ENCODE measurements at places on chromosomes 7 and 10.

GRCh38 chr10:91536111-91536510 lies 96.8 kb downstream of the PPP1R3C start:
- DNase-seq, result no peak

DNA sequence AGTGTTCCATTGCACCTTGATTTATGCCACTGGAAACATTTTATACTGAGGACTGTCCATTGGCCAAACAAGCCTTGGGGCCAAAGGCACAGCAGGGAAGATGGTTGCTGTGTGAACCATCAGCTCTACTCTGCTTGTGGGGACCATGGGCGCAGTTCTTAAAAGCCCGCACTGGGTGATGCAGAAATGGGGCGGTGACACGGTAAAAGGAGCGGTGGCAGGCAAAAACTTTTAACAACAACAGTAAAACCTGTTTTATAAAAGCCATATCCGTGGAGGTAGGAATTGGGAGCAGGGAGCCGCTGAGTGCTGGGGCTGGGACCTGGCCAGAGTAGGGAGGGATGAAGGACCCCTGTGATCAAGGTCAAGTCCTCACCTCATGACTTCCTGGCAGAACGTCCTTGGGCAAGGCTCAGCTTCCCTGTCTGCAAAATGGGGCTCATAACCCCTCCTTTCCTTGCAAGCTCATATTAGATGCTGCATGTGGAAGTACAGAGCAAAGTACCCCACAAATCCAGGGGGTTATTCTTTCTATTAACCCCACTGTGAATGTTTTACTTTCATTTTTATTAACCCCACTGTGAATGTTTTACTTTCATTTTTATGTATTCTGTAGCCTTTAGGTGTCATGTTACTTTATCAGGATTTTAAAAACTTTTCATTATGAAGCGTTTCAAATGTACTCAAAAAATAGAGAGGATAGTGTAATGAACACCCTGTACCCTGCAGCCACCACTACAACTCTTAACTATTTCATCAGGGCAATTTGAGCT lies 78.3 kb downstream of the GRK5 start:
- no peak for DNase-seq

DNA sequence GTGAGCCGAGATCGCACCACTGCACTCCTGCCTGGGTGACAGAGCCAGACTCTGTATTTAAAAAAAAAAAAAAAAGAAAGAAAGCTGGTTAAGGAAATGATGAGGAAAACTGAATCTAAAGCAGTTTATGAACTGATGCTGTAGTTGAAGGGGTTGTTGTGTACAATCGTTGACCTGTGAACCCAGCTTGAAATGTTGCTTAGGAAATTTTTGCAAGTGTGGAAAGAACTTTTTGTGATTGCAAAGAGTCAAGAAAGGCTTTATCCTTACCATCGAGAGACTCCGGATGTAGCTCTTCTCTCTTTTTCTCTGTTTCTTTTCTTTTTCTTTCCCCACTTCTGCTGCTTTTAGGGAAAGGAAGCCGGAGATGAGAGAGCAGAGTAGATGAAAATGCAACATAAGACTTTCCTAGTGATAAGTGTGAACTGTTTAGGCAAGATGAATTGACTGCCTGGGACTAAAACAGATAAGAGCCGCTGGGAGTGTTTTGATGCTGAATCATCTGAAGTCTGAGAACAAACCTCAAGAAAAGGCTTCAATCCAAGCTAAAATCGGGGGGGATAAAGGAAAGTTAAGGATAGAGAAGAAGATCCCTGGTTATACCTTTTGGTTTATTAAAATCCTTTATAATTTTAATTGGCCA lies 69.0 kb downstream of the TAF3 start:
- DNase-seq, result no peak

- no peak for DNase-seq
Observed at GRCh38 chr7:3215624-3216585, 85.1 kb upstream of the SDK1 start.

GRCh38 chr7:55475855-55476803 lies 96.2 kb downstream of the VOPP1 start:
- no peak for DNase-seq

DNA sequence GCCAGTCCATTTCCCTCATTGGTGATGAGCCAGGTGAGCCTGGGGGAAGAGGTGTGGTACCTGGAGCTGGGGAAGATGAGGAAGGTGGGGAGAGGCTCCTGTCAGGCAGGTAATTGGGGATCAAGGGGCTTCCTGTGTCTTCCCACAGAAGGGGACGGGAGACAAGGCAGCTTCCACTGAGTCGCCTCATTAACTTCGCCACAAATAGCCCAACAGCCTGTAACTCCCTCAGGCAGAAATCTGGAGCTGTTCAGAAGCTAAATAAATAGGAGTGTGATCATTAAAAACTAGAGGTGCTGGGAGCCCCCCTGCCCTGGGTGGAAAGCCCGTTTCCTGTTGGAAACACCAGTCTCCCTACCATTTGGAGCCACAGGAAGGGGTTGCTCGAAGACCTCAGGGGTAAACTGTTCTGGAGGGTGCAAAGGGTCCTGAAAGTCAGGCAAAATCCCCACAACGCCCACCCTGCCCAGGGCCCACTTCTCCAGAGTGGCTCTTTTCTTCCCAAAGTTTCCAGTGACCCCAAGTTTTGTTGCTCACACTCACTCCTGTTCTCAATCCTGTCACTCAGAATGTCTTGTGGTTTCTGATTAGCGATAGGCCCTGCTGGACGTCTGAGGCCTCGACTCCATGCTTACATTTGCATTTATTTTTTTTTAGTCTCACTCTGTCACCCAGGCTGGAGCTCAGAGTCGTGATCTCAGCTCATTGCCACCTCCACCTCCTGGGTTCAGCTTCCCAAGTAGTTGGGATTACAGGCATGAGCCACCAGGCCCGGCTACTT lies 25.7 kb downstream of the UNC5B start:
- DNase-seq, result no peak

DNA sequence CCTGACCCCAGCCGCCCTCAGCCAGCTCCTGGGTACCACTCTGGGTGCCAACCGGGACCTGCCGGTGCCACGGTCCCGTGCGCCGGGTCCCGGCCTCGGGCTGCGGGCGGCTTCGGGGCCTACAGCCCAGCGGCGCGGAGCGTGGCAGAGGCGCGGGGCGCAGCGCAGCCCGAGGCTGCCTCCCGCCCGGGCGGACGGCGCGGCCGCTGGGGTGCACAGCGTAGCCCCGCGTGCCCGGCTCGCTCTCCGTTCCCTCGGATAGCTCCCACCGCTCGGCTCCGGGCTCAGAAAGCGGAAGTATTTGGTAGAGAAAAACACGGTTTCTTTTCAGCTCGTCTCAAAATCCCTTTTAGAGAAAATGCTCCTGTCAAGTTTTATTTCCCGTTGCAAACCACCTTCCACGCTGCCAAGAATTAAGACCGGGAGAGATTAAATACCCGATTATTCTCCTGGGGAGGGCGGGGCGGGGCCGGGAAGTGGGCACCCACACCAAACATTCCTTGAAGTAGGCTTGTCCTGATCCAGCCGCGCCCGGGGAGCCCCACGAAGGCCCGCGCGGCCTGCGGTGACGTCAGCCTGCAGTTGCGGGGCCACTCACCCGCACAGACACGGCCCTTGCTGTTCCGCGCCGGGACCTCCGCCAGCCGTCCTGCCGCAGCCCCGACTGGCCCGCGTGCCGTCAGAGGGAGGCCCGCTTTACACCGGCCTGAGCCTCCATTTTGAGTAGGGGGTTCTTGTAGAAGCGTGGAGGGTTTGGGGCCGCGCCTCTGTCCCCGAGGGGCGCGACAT lies 7.2 kb downstream of the HOXA13 start:
- DNase-seq, result no peak

DNA sequence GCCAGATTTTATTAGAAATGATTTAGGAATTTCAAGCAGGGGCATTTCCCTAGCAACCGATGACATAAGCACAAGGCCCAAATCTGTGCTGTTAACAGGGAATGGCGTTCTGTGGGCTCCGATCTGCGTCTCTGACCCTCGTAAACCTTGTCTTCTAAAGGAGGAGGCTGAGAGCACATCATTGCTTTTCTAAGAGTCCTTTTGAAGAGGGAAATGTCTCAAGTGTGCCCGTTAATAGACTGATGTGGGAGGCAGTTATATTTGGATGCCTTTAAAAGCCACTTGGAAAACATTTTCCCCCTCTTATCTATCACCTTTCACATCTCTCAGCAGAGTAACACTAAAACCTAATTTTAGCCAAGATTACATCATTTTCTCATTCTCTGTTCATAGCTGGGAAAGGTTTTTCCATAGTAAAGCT lies 424.1 kb upstream of the GALNT17 start:
- DNase-seq, result no peak

All from activated gamma-delta T cell treated with anti-CD3 and anti-CD28 coated beads, Interleukin-2, amount 50 U/mL, for 16 hours (primary cell).